ENCODE measurements at places on chromosomes 16 and 17.

GRCh38 chr16:13109171-13109570 lies 207.8 kb downstream of the SHISA9 start:
- DNase-seq = no peak

DNA sequence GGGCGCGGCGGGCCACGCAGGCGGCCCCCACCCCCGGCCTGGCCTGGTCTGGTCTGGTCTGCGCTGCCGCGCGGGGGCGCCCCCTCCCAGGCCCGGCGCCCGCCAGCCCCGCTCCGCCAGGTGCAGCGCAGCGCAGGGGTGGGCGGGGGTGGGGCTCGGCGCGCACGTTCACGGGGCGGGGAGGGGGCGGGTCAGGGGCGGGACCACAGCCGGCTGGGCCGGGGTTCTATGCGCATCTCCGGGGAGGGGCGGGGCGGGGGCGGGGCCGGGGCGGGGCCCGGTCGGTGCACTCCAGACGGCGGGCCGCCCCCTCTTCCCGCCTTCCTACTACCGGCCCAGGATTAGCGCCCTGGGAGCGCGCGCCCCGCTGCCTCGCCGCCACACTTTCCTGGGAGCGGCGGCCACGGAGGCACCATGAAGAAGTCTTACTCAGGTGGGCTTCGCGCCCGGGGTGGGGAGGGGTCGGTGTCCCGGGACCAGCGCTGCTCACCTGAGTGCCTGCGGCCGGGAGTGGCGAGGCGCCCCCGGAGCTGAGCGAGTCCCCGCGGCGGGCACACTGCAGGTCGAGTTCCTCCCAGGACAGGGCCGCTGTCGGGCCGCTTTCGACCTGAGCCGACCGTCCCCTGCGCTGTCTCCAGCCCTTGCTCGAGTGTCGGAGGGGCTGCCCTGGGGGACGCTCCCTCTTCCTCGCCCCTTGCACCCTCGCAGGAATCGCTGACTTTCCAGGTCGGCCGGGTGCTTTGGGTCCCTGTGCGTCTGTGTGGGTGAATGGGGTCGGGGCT lies 140.5 kb downstream of the SEC14L1 start:
- DNase-seq = peak; percentile 75

- DNase-seq = no peak
Observed at GRCh38 chr17:35376245-35376644, 2.8 kb upstream of the SLFN11 start.

- DNase-seq = no peak
Observed at GRCh38 chr16:1351215-1351581, 480 bp downstream of the TSR3 start.

GRCh38 chr17:13725288-13725990 lies 123.7 kb upstream of the HS3ST3A1 start:
- DNase-seq = peak; percentile 14

GRCh38 chr17:12974005-12974531 lies 43.8 kb downstream of the ELAC2 start:
- no peak for DNase-seq

GRCh38 chr16:24819462-24820040 lies 26.2 kb upstream of the SLC5A11 start:
- DNase-seq = no peak

DNA sequence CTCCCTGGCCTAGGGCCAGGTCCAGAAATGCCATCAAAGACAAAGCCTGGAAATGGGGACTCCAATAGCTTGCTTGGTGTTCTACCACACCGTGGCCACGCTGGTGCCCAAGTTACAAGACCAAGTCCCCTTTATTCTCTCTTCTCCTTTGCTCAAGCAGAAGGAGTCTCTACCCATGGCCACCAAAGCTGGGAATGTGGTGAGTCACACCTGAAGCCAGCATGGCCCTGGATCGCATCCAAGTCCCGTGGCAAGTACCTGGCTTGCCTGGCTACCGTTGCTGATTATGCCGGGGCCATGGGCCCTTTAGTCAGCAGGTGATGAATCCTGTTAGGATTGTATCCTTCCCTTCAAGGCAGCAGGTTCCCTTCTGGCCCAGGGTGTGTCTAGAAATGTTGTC lies 260.0 kb downstream of the HAPSTR1 start:
- no peak for DNase-seq

- DNase-seq = no peak
Observed at GRCh38 chr16:48137822-48138221, 18.0 kb downstream of the ABCC12 start.

DNA sequence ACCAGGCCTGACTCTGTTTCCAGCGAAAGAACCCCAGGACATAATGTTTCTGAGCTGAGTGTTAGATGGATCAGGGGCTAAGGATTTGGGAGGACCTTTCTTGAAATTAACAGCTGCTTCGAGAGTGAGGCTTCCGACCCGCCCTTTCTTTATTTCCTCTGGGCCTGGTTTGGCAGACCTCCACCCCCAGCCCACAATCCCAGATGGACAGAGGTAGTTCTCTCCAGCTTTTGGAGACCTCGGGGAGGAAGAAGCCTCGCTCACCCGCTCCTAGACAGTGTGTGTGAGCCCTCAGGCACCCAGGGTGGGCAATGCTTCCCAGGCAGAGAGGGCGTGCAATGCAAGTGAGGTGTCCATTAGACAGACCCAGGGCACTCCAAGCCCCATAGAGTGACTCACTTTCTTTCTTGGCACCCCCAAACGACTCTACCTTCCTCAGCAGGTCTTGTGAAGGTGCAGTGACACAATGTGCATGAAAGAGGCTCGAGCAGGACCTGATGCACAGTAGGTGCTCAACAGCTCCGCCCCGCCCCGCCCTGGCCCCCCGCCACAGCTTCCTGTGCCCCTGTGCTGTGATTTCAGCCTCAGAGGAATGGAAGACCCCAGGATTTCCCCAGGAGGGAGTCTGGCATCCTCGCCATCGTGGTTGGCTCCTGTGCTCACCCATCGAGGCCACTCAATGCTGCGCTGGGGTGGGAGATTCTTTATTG lies 50.7 kb upstream of the TOB1 start:
- no peak for DNase-seq

DNA sequence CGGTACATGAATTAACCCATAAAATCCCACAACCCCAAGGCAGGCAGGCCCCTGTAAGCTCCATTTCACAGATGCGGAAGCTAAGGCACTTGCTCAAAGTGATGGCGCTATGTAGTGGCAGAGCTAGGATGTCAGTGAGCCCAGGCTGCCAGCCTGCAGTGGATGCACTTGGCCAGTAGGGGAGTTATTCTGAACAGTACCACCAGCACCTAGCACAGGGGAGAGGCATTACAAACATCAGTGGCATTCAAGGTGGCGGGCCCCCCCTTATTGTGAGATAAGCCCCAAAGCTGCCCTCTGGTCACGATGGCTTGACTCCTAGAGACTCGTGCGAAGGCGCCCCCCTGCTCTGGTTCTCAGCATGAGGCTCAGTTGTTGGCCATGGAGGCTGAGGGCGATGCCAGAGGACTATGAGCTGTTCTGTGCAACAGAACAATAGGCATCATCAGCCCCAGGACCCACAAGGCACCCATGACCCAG lies 33.8 kb downstream of the GTF3C1 start:
- DNase-seq = peak; percentile 40

DNA sequence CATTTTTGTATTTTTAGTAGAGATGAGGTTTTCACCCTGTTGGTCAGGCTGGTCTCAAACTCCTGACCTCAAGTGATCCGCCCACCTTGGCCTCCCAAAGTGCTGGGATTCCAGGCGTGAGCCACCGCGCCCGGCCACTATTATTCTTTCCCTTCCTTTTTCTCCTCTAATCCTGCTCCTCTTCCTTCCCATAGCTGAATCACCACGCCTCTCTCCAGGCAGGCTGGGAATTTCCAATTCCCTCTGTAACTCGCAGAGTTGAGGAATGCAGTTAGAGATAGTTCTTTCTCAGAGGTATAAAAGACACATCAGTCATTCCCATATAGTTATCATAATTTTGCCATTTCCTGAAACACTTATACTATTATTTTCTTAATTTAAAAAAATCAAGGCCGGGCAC lies 11.2 kb downstream of the METTL16 start:
- DNase-seq = no peak

DNA sequence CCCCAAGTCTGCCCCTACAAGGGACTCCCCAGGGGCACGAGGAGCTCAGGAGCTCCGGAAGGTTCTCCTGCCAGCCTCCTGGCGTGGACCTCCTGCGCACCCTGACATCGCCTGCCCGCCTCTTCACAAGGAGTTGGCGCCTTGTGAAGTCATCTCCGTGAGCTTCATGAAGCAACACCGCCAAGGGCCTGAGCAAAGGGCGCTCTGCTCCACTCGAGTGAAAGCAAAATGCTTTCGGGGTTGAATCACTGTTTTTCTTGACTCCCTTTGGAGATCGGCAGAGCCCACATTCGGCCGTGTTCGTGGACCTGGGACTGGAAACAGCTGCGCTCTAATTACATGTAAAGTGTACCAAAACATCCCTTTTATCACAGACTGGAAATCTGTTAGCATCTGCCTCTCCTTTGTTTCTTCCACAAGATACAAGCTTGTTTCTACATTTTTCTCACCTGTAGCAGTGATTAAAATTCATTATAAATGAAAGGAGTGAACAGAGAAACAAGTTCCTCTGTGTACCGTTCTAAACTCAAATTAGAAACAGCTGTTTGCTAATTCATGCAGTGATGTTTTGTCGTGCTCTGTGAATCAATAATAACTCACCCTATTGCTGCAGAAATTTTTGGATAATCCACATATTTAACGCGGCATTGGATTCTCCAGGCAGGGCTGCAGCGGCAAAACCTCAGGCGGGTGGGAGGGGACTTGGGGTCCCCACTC lies 203.3 kb downstream of the ZNF423 start:
- DNase-seq = no peak

DNA sequence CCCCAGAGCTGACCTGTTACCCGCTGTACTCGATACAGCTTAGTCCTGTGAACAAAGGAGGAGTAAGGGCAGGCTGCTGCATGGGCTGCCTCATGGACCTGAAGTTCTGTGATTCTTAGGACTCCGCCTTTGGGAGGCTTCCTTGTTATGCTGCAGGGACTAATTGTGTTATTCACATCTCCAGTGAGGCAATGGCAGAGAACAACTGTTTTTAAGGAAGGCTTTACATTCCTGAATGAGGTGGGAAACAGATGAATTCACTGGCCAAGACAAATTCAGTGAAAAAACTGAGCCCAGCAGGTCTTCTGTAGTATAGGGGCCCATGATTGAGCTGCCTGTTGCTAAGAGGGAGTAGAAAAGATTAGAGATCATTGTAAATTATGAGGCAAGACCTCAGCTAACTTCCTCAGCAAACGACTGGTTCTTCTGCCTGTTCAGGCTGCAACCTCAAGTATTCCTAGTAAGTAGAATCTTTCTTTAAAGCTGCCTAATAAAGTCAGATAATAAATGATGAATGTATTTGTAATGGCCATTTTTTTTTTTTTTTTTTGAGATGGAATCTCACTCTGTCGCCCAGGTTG lies 26.3 kb downstream of the ADORA2B start:
- no peak for DNase-seq

- DNase-seq = no peak
Observed at GRCh38 chr16:10368969-10369551, 16.8 kb upstream of the ATF7IP2 start.

DNA sequence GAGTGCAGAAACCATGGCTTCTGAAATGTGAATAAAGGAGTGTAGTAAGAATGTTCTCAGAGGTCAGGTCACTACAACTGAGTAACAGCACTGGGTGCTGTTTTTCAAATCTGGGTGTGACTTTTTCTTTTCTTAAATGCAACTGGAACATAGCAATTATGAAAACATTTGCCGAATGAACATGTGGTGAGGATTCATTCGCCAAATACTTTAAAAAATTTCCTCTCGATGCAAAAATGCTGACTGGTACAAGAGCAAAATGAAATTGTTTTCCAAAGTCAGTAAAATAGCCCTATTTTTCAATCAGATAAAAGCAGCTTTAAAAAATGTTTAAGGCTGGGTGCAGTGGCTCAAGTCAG lies 18.6 kb downstream of the ZDHHC7 start:
- no peak for DNase-seq

DNA sequence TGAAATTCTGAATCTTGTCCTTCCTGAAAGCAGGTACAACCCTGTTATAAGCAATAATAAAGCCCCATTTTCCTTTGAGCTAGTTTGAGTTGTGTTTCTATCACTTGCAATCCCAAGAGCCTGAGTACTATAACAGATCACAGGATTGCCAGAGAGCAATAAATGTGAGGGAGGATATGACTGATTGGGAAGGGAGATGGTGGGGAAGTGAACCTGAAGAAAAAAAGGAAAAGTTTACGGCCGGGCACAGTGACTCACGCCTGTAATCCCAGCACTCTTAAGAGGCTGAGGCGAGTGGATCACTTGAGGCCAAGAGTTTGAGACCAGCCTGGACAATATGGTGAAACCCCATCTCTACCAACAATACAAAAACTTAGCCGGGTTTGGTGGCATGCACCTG lies 80.4 kb downstream of the COX10 start:
- DNase-seq = no peak

Measured in BE2C (cell line).